ENCODE measurements at places on chromosomes 6 and 20. TPM values are rescaled to one million over a fixed set of nuclear protein-coding genes. Genes with fewer than 3 reads are reported as not detected.
A peak's percentile ranks its signal among the peaks of the same experiment; 100 is the strongest.

GRCh38 chr6:13678255-13678983, 33.2 kb downstream of the RANBP9 start:
- peak; percentile 10 for DNase-seq

- DNase-seq, result no peak
These were observed 109.0 kb downstream of the RIN2 start for GRCh38 chr20:19867074-19867473.

DNA sequence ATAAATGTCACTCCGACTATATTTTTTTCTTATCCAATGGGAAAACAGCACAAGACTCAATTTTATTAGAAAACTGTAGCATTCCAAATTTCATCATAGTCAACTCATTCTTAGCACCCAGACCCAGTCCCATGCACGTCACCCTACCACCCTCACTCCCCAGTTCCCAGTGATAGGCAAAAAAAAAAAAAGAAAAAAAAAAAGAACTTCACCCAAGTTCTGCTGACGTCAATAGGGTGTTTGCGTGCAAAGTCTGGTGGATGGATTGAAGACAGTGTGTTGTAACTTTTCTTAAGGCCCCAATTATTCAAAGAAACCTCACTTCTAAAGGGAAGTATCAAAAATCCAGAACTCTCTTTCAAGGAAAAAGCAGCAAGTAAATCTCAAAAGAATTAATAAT, 213.9 kb upstream of the PRDM1 start:
- no peak for DNase-seq

- no peak for DNase-seq
These were observed 38.9 kb downstream of the BICRAL start for GRCh38 chr6:42820512-42821340.

- DNase-seq, result no peak
These were observed 31.8 kb downstream of the ABRACL start for GRCh38 chr6:139060332-139060731.

DNA sequence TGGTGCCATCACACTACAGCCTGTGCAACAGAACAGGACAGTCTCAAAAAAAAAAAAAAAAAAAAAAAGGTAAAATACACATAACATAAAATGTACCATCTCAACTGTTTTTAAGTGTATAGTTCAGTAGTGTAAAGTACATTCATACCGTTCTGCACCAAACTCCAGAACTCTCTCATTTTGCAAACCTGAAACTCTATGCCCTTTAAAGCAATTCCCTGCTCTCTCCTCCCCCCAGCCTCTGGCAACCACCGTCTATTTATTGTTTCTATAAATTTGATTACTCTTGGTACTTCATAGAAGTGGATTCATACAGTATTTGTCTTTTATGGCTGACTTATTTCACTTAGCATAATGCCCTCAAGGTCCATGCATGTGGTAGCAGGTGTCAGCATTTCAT, 12.9 kb downstream of the RIPOR2 start:
- no peak for DNase-seq

DNA sequence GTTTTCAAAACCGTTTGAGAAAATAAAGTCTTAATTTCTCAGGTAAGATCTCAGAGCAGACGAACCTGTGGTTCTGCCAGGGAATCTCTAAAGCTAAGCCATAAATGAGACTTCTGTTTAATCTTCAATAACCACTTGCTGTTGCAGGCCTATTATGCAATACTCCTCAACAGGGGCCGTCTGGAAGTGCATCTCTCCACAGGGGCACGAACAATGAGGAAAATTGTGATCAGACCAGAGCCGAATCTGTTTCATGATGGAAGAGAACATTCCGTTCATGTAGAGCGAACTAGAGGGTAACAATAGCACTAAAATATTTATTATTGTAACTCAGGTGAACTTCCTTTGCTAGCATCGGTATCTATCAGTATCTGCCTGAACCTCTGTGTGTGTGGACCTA, 223.7 kb downstream of the ARHGAP18 start:
- DNase-seq, result no peak

GRCh38 chr6:70864401-70864800, 92.5 kb downstream of the B3GAT2 start:
- DNase-seq, result no peak

- peak; percentile 60 for DNase-seq
These were observed 11.4 kb downstream of the TEAD3 start for GRCh38 chr6:35485402-35485877.

DNA sequence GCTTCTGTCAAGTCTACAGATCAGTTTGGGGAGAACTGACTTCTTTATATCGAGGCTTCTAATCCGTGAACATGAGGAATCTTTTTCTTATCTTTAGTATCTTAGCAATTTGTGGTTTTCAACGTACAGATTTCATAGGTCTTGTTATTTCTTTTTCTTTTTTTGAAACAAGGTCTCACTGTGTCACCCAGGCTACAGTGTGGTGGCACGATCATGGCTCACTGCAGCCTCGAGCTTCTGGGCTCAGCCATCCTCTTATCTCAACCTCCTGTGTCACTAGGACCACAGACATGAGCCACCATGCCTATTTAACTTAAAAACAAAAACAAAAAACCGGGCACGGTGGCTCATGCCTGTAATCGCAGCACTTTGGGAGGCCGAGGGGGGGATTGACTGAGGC, 29.3 kb downstream of the DNAJC5 start:
- DNase-seq, result no peak

CLPSL2 gene
- not detected for total RNA-seq

RAET1L gene
- not detected for total RNA-seq

TRAPPC3L gene
- total RNA-seq, result not detected

UBE2C gene
- 21.9 TPM for total RNA-seq

LST1 gene
- total RNA-seq, result not detected

C4B gene
- total RNA-seq, result 57.5 TPM

Measured in hepatocyte (in vitro differentiated cells).